Breast epithelium (tissue), 4 donors: ENCODE measurements at places on chromosomes 3 and 15. TPM values are rescaled to one million over a fixed set of nuclear protein-coding genes. Genes with fewer than 3 reads are reported as not detected.

Gene IDH3A
- 63.2 TPM for total RNA-seq

GRCh38 chr15:99247062-99247461 is 2.3 kb downstream of the TTC23 start:
- no peak overlapping the region for H3K27ac ChIP-seq
- no peaks in the 10 kb centered on the region for H3K4me1 ChIP-seq
- no peak overlapping the region for H3K4me3 ChIP-seq

Gene ECE2
- not detected for total RNA-seq

DNA sequence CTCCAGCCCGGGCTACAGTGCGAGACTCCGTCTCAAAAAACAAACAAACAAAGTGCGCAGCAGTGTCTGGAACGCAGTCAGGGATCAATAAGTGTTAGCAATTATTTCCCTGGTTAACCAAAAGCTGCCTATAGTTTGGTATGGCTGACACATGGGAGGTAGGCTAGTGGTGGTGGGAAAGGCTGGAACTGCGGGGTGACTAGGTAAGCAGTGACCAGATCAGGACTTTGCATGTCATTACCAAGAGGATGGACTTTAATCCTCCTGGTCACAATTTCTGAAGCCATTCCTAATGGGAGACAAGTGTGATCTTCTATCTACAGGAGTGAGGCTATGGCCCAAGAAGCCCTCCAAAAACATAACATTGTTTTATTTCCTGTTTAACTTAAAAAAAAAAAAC is 47.8 kb downstream of the SLC30A4 start:
- H3K4me1 ChIP-seq, result no peaks in the 10 kb centered on the region
- no peak for DNase-seq
- no peaks in the 10 kb centered on the region for H3K36me3 ChIP-seq
- no peak overlapping the region for H3K4me3 ChIP-seq

DNA sequence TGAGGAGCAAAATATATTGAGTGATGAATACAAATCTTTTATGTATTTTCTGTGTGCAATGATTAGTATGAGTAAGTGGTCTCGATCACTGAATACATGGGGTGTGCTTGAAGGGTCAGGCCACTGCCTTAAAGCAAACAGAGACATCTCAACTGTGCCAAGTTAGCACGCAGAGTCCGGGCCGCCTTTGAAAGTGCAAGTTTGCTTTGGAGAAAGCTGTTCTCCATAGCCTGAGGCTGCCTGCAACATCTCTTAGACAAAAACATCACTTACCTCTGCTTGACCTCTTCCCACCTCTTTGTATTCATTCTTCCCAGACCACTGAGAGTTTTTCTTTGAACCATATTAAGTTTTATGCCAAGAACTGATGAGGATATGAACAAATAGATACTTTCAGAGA is 267.0 kb downstream of the ZBTB20 start:
- H3K4me1 ChIP-seq, result no peaks in the 10 kb centered on the region
- DNase-seq, result peak; percentile 45
- no peaks in the 10 kb centered on the region for H3K27me3 ChIP-seq

Gene SENP8
- total RNA-seq, result 4.4 TPM

DNA sequence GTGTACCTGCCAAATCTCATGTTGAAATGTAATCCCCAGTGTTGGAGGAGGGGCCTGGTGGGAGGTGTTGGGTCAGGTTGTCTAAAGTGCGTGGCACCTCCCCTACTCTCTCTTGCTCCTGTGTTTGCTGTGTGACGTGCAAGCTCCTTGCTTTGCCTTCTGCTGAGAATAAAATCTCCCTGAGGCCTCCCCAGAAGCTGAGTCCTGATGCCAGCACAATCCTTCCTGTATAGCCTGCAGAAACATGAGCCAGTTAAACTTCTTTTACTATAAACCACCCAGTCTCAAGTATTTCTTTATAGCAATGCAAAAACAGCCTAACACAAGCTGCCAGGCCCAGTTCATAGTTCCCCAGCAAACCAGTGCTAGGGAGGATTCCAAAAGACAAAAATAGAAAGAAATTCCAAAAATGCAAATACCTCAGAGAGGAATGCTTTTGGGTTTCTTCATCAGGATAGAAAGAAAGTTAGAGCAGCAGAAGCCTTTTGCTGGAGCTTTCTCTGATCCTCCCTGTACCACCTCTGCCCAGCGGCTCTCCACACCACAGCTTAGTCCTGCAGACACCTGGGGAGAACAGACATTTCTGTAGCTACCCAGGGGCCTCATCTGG is 25.9 kb upstream of the CDV3 start:
- H3K4me3 ChIP-seq, result no peak overlapping the region
- no peak for DNase-seq
- no peaks in the 10 kb centered on the region for H3K4me1 ChIP-seq

Gene RAD51
- not detected for total RNA-seq
